Right ventricle myocardium inferior (tissue), 1 donor: ENCODE measurements at places on chromosomes 12 and 14.

- no peak for DNase-seq
These were observed 56.5 kb downstream of the GTF2A1 start for GRCh38 chr14:81164167-81164774.

DNA sequence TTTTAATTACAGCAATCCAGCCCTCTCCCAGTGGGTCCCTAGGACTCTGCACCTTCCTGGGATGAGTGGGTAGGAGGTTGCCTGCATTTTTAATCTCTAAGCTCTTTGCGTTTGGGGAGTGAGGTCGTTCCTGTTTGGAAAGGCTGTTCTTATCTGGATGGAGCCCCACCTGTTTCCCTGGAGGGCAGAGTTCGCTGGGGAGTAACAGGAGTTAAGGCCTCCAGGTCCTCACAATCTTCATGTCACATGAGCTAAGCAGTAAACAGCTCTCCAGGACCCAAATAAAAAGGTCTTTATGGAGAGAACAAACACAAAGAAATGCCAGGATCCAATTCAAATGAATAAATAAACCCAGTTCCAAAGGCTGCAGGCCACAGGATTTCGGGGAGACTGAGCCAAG is 56.0 kb upstream of the RFLNA start:
- DNase-seq, result no peak

DNA sequence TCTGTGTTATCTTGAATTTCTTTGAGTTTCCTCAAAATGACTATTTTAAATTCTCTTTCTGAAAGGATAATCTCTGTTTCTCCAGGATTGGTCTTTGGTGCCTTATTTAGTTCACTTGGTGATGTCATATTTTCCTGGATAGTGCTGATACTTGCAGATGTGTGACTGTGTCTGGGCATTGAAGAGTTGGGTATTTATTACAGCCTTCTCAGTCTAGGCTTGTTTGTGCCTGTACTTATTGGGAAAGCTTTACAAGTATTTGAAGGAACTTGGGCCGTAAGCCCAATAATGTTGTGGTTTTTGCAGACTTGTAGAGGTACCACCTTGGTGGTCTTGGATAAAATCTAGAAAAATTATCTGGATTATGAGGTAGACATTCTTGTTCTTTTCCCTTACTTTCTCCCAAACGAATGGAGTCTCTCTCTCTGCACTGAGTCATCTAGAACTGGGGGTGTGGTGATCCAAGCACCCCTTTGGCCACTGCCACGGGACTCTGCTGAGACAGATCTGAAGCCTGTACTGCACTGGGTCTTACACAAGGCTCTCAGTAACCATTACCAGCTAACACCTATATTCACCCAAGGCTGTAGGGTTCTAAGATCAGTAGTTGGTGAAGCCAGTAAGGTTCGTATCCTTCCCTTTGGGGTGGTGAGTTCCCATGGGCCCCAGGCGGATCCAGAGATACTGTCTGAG is 703.7 kb upstream of the MGAT4C start:
- DNase-seq, result no peak

DNA sequence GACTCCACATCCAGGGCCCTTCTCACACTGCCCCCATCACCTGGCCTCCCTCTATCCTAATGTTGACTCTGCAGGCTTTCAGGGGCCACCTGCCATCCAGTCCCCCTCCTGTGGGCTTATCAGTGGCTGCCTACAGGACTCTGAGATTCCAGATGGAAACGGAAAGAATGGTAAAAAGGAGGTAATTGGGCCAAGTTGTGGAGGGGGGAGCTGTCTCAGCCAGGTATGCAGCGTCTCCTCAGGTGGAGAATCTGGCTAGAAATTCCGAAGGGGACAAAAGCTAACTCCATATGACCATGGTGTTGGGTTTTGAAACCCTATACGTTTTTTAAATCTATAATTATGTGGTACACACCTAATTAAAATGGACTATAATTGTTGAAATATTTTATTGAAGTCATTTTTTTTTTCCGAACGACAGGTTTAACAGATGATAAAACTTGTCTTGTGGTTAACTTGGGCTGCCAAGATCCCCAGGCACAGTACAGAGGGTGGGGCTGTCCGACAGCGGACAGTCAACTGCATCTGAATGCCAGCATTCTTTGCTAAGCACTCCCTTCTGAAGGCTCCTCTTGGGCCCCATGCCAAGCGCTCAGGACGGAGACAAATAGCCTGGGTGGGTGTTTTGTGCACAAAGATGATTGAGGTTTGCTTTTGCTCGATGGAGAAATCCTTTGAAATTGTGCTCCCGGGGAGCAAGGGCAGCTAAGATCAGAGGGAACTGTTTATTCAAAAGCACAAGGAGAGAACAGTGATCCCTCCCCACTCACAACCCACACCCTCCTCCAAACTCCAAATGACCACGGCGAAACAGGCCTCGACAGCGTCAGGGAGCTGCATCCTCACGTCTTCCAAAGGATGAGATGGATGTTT is 365.6 kb downstream of the BCL11B start:
- no peak for DNase-seq

GRCh38 chr14:80930095-80930494 is 11.4 kb downstream of the CEP128 start:
- no peak for DNase-seq

DNA sequence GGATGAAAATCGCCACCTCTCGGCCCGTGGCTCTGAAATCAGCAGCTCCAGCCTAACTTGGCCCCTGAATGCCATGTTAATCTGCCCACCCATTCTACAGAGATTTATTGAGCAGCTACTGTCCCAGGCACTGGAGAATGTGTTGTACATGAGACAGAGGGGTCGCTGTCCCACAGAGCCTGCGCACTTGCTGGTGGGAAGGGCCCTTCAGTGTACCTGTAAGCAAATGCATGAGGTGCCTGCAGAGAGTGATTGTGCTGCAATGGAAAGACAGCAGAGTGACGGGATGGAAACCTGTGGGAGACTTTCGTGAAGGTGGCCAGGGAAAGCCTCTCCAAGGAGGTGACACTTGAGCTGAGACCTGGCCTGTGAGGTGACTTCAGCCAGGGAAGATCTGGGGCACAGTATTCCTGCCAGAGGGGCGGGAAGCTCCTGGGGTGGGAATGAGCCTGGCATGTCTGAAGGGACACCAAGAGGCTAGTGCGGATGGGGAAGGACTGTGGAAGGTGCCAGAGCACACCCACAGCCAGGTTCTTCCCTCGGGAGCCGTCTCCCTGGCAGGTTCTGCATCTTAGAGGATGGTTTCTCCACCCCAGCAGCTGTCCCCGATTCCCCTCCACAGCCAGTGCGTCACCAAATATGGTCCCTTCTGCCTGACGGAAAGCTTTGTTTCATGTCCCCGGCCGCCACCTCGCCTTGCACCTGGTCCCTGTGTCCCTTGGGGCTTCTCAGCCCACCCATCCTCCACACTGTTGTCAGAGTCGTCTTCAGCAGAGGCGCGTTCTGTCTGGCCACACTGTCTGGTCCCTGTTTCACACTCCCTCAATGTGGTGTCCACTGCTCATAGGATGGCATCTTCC is 8.7 kb downstream of the SMIM41 start:
- no peak for DNase-seq

GRCh38 chr14:75369506-75369905 is 58.3 kb upstream of the JDP2 start:
- no peak for DNase-seq

GRCh38 chr14:49659526-49660455 is 24.7 kb upstream of the DNAAF2 start:
- no peak for DNase-seq

GRCh38 chr12:67018105-67018504 is 251.1 kb upstream of the CAND1 start:
- DNase-seq, result no peak

DNA sequence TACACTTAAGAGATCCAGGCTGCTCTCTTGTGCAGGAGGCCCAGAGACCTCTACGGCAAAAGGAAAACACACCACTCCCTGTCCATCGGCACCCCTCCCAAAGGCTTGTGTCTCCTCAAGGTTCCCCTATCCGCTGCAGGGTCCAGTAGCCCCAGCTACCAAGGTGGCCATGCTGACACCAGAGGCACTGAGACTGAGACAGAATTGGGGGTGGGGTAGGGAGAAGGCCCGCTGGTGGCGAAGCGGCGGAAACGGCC is 590 bp downstream of the DDIT3 start:
- no peak for DNase-seq

GRCh38 chr14:41488401-41488800 is 118.3 kb upstream of the LRFN5 start:
- no peak for DNase-seq

GRCh38 chr12:67802731-67803130 is 154.2 kb downstream of the DYRK2 start:
- DNase-seq, result no peak

DNA sequence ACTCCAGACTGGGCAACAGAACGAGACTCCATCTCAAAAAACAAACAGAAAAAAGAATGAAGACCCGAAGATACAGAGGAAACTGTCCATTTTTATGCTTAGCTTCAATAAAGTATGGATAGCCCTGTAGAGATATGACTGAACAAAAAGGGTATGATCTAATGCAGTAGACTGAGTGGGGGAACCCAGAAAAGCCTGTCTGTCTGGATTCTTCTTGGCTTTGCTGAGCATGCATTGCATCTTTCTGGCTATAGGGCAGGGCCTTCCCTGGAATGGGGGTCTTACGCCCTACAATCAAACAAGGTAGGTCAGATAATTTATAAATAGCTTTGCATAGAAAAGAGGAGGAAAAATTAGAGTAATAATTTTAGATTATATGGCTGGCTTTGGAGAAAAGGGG is 10.1 kb downstream of the MIA2 start:
- DNase-seq, result no peak

DNA sequence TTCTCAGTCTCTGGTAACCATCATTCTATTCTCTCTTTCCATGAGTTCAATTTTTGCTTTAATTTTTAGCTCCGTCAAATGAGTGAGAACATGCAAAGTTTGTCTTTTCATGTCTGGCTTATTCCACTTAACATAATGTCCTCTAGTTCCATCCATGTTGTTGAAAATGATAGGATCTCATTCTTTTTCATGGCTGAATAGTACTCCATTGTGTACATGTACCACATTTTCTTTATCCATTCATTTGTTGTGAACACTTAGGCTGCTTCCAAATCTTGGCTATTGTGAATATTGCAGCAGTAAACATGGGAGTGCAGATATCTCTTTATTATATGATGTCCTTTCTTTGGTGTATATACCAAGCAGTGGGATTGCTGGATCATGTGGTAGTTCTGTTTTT is 145.4 kb upstream of the E2F7 start:
- no peak for DNase-seq

DNA sequence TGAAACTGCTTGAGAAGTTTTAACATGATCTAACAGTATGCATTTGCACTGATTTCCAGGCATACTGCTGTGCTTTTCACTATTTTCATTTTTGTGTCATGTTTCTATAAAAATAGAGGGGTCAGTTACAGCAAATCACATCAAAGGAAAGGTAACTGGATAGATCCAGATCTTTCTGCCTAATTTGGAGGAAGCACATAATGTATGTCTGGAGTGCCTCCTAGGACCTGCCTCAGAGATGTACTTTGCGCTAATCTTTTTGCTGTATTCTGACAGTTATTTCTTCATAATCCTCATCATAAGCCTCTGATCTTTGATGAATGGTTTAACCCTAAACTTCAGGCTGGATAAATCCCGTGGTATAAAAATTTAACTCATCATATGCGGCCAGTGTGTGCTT is 111.2 kb upstream of the NPAS3 start:
- no peak for DNase-seq

GRCh38 chr12:72493407-72493806 is 221.2 kb downstream of the TRHDE start:
- DNase-seq, result no peak

DNA sequence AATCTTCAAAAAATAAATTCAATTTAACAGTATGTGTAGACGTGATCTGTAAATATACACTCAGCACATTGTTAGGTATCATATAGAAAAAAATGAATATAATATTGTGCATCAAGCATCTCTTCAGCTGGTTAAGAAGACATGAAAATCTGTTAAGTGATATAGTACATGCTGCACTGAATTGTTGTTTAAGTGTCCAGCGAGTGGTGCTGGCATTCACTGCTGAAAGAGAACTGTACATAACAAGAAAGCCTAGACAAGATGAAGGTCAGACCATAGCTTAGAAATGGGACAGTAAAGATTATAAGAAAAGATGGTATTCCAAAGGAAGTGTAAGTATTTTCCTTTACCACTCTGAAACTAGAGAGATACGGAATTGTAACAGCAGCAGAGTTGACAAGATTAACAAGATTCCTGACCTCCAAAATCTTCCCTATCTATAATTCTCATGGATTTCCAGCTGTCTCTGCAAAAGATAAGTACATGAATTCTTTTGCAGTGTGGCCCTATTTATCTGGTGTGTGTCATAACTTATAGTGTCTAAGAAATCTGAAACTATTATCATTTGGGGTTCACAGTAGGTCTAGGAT is 198.6 kb downstream of the FLRT2 start:
- no peak for DNase-seq

DNA sequence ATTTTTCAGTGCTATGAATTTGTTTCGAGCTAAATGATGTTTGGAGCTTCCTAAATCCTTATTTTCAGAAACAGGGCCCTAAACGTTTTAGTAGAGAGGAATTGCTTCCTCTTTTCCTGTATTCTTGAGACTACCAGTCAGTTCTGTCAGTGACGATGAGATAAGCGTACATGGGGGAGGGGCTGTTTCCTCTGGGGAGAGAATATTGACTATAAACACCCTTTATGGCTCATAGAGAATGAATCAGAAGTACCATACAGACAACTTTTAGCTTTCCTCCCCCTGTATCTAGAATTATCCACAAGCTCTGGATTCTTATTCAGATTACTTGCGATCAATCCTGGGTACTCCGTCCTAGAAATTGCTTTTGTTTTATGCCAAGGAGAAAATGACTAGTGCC is 5.1 kb downstream of the TBK1 start:
- DNase-seq, result no peak

GRCh38 chr12:49037111-49037946 is 18.8 kb upstream of the PRKAG1 start:
- DNase-seq, result no peak

DNA sequence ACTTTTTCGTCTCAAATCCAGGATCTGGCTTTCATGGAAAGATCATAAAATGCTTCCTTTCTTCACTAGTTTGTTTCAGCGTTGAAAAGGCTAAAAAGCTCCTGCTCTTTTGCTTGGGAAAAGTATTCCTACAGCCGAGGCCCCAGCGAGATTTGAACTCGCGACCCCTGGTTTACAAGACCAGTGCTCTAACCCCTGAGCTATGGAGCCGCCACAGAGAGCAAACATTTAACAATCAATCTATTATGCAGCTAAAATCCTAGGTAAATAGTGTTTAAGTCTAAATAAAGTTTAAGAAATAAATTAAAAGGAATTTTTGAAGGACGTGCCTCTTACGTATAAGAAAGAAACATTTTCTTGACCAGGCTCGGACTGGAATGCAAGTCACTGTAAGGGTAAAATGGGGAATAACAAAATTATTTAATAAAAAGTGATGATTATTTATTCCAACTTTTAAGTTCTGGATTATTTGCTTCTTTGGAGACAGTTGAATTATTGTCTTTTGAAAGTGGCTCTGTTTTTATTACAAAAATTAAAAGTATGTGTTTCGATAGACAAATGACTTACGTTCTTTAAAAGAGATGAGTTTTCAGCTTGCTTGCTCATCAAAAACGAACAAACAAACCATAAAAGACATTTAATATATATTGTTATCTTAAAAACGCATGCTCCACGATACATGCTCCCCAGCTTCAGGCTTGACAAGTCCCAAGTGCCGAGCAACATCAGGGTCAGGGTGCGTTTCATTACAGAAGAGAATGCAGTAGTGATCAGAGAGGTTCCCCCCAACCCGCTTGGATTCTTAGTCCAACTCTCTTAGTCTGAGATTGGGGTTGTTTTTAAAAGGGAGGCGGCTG is 10.2 kb downstream of the OR6S1 start:
- DNase-seq, result no peak

GRCh38 chr12:13197032-13197431 is 506 bp downstream of the EMP1 start:
- DNase-seq, result no peak

- peak; percentile 52 for DNase-seq
These were observed 223.0 kb downstream of the SLC6A15 start for GRCh38 chr12:84689638-84690037.
